HepG2 (cell line): ENCODE measurements at places on chromosomes 2 and 18. TPM values are rescaled to one million over a fixed set of nuclear protein-coding genes. Genes with fewer than 3 reads are reported as not detected.

DNA sequence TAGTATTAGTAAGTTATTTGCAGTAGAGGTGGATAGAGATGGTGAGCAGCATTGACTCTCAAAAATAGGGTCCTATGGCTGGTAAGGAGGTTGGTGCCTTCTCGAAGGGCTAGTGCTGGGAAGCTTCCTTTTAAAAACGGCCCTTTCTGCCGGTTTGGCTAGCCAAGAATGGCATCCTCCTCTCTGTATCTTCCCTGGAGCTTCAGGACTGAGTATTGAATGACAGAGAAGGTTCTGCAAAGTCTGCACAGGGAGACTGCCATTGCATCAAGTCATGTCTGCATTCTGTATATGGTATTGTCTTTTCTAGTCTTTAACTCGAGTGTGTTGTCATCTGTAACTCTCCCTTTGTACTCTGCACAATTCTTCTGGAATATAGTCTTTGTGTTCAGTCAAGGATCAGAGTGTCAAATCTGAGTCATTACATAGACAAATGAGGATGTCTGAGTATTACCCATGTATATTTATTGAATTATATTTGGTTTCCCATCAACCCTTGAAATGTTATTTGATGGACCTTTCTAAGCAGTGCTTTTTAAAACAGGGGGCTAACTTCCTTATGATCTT, 1.1 kb downstream of the LDLRAD4 start:
- H3K27me3 ChIP-seq, result no peaks in the 10 kb centered on the region
- no peaks in the 10 kb centered on the region for H3K36me3 ChIP-seq
- H3K4me1 ChIP-seq, result peaks cover 71% of the 10 kb centered on the region
- H3K4me3 ChIP-seq, result peak overlapping the region; percentile 83
- H3K27ac ChIP-seq, result no peak overlapping the region

GRCh38 chr18:78727877-78728783, 251.5 kb upstream of the SALL3 start:
- H3K36me3 ChIP-seq, result no peaks in the 10 kb centered on the region
- no peaks in the 10 kb centered on the region for H3K4me1 ChIP-seq
- H3K27ac ChIP-seq, result no peak overlapping the region
- H3K27me3 ChIP-seq, result peaks cover 4% of the 10 kb centered on the region; the same call in 1 of the 2 replicates

DNA sequence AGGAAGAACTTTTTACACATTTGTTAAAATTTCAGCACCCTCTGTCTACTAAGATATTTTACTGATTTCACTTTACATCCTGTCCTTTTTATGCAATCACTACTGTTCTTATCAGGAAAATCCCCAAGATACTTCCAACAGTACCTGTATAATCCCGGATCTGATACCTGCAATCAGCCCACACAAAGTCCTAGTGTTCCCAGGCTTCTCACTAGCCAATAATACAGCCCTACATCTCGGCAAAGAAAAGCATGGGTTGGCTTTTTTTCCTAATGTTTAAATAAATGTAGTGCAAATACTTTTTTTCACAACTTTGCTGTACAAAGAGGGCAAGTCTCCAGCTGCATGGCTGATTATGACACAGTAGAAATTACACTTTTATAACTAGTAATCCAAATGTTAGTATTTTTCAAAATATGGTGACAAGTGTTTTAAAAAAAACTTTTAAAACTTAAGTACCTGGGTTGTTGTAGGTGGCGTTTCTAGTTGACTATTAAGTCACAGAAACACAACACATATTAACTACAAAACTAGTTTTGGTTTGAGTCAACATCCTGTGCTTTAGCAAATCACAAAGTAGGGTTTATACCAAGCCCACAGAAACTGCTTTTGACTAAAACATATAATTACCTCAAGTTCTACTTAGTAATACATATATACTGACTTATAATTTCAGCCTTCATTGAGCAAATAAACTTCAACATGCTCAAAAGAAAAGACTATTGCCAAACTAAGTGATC, 19.5 kb downstream of the CNOT11 start:
- no peaks in the 10 kb centered on the region for H3K27me3 ChIP-seq
- no peak overlapping the region for H3K4me3 ChIP-seq
- peak overlapping the region; percentile 1 for H3K27ac ChIP-seq
- H3K4me1 ChIP-seq, result peaks cover 32% of the 10 kb centered on the region
- peaks cover 19% of the 10 kb centered on the region for H3K36me3 ChIP-seq

DNA sequence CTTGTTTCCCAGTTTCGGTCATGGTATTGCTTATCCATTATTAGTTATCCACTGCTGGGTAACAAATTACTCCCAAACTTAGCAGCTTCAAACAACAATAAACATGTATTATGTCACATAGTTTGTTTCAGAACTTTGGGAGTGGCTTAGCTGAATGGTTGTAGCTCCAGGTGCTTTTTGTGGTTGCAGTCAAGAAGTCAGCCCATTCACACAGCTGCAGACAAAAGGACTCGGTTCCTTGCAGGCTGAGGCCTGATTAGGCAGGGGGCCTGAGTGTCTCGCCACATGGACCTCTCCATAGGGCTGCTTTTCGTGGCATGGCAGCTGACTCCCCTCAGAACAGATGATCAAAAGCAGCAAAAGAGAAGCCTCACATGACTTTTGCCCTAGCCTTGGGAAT, 58.2 kb upstream of the ITGA4 start:
- H3K36me3 ChIP-seq, result no peaks in the 10 kb centered on the region
- no peak overlapping the region for H3K27ac ChIP-seq
- DNase-seq, result no peak
- H3K27me3 ChIP-seq, result no peaks in the 10 kb centered on the region
- no peaks in the 10 kb centered on the region for H3K4me1 ChIP-seq
- no peak overlapping the region for H3K4me3 ChIP-seq

- DNase-seq, result peak; percentile 93
- no peak overlapping the region for H3K4me3 ChIP-seq
These were observed 50.3 kb downstream of the GBX2 start for GRCh38 chr2:236117861-236118269.

Gene IL36B
- not detected in 2 replicates for total RNA-seq
